Natural killer cell (primary cell): ENCODE measurements at places on chromosomes 11 and 22. TPM values are rescaled to one million over a fixed set of nuclear protein-coding genes. Genes with fewer than 3 reads are reported as not detected.

DNA sequence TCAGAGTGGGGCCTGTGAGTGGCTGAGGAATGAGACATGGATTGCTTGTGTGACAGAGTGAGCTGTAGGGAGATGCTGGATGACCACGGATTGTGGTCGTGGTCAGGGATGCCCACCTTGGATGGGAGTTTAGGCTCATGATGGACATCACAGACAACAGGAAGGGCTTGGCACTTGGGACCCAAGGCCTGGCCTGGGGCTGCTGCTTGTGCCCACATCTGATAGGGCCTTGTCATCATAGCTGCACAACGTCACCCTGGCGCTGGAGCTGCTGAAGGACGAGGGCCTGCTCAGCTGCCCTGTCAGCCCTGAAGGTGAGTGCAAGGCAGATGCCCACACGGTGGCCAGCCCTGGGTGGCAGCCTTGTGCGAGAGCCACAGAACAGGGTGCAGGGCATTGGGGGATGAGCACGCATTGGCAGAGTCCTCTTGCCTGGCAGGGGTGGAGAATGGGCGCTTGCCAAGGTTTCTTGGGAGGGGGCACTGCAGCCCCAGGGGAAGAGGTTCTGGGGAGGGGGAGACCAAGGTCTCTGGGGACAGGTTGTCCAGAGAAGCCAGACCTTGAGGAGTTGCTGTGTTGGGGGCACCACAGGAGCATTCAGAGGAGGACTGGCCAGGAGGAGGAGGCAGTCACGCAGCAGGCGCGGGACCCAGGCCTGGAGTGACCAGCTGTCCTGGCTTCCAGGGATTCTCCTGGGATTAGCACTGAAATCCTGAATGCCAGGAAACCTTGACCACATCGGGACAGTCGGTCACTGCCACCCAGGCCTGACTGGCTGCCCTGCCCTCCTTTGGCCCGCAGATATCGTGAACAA lies 25.0 kb downstream of the PARVG start:
- no peak overlapping the region for H3K4me3 ChIP-seq
- DNase-seq, result no peak
- no peaks in the 10 kb centered on the region for H3K27me3 ChIP-seq
- peaks cover 13% of the 10 kb centered on the region for H3K36me3 ChIP-seq
- H3K4me1 ChIP-seq, result peaks cover 11% of the 10 kb centered on the region

MRGPRE gene
- not detected for total RNA-seq

- H3K4me1 ChIP-seq, result no peaks in the 10 kb centered on the region
- H3K4me3 ChIP-seq, result no peak overlapping the region
- no peak overlapping the region for H3K27ac ChIP-seq
- H3K36me3 ChIP-seq, result no peaks in the 10 kb centered on the region
Observed at GRCh38 chr11:112805658-112806057, 155.6 kb upstream of the NCAM1 start.

DNA sequence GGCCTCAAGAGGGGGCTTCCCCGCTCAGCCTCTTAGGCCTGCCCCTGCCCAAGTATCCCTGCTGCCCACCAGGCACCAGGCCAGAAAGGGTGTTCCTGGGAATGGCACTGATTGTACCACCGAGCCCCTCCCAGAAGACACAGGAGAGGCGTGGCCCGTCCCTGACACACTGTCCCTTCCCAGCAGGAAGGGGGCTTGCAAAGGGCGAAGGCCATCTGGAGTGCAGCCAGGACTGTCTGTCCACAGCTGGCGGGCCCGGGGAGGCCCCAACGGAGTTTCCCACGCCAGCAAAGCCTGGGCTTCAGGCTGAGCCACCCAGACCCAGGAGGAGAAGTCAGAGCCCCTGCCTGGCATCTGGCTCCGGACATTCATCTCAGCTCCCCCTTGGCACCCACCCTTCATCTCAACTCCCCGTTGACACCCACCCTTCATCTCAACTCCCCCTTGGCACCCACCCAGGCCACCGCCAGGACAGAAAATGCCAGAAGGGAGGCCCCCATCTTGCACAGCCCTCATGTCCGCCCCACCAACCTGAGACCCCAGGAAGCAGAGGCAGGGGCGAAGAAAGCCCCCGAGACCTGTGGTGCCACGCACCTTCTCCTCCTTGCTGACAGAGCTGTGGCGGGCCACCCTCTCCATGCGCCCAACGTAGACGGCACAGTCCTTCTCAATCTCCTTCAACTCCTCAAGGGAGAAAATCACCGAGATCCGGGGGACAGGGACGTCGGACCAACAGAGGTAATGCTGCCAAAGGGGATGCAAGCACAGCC lies 19.4 kb downstream of the TUBGCP6 start:
- DNase-seq, result no peak
- peaks cover 66% of the 10 kb centered on the region for H3K36me3 ChIP-seq
- no peak overlapping the region for H3K4me3 ChIP-seq
- H3K27me3 ChIP-seq, result no peaks in the 10 kb centered on the region

CD3G gene
- 7.6 TPM for total RNA-seq

LRRC32 gene
- total RNA-seq, result 0.14 TPM

DNA sequence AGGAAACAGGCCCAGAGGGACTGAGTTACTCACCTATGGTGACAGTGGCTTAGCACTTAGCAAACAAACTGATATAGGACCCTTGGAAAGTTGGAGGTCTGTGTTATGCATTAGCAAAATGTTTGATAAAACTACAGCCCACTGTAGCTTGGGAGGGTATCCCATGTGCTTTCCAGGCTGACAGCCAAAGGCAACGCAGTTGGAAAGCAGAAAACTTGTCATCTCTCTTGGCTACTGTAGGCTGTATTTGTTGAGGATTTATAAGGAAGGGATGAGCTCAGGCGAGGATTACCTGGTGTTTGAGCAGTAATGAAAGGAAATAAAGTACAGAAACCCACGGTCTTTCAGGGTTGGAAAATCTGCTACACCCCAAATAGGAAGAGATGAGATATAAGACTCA lies 23.8 kb downstream of the SDHAF2 start:
- no peak for DNase-seq
- no peaks in the 10 kb centered on the region for H3K4me1 ChIP-seq
- no peak overlapping the region for H3K4me3 ChIP-seq
- peaks cover 23% of the 10 kb centered on the region for H3K36me3 ChIP-seq
- H3K27me3 ChIP-seq, result no peaks in the 10 kb centered on the region
- H3K27ac ChIP-seq, result no peak overlapping the region

DNA sequence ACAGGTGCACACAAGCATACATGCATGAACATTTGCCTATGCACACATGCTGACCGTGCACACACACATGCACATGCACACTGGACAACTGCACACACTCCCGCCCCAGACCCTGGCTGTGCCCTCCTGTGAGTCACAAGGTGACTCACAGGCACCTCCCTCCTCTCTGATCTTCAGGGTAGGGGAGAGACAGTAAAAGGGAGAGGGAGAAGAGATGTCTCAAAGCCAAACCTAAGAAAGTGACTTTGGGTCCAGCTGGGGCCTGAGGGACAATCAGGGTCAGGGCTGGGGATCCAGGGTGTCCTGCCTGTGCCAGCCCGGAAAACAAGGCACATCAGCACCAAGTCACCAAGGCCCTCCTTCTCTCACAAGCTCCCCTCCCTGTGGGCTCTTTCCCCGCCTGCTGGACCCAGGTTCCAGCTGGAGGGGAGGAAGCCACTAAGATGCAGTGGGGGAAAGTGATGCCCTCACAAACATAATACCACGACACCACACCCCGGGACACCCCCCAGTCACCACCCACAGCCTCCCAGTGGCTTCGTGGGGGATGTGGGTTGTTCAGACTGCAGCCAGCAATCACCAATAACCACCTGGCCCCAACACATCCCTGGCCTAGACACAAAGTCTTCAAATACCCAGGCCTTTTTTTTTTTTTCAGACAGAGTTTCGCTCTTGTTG lies 39.3 kb downstream of the PDGFB start:
- no peaks in the 10 kb centered on the region for H3K27me3 ChIP-seq
- no peak overlapping the region for H3K4me3 ChIP-seq
- peak overlapping the region; percentile 72 for H3K27ac ChIP-seq
- H3K36me3 ChIP-seq, result no peaks in the 10 kb centered on the region
- DNase-seq, result peak; percentile 76

DNA sequence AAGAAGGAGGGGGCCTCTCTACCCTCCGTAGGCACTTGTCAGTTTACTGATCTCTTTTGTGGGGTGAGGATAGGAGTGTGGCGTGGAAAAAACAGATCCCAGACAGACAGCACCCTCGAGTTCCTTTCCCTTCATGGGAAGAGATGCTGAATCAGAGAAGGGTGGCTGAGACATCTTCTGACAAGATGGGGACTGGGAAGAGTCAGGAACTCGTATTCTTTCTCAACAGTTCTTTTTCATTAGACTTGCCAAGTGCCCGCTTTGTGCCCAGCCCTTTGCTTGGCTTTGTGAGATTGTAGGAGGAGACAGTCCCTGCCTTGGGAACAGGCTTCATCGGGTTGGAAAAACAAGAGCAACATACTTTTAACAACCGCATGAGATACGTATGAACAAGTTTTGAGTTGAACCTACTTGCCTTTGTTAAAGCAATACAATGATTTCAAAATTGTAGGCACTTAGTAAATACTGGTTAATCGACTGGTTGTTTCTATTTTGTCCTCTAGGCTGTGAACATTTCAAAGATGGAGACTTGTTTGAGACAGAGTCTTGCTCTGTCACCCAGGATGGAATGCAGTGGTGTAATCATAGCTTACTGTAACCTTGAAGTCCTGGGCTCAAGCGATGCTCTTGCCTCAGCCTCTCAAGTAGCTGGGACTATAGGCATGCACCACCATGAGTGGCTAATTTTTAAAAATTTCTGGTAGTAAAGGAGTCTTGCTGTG lies 1.1 kb downstream of the RRM1 start:
- H3K4me1 ChIP-seq, result peaks cover 28% of the 10 kb centered on the region

SLC43A1 gene
- 11.3 TPM for total RNA-seq

BARX2 gene
- total RNA-seq, result not detected

DNA sequence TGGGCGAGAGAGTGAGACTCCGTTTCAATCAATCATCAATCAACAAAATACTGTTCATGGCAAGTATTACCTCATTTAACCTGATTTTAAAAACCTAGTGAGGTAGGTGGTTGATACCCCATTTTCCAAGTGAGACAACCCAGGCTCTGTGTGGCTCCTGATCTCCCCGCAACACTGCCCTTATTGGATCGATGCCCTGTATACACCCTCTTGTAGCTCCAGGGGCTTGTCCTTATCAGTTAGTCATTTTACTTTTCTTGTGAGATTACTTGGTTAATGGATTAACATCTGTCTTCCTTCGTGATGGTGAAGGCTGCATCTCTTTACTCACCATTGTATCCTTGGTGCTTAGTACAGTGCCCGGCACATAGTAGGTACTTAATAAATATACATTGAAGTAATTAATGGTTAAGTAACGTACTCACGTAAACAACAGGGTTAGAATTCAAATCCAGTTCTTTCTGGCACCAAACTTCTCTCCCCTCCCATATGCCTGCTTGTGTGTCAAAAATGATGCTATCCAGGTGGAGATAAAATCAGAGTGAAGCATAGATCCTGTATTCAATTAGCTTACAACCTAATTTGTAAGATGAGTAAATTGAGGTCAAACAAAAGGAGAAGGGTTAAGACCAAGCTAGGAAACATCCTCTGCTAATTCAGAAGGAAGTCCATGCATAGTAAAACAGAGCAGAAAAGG lies 1.8 kb upstream of the PRG2 start:
- H3K4me1 ChIP-seq, result no peaks in the 10 kb centered on the region
- DNase-seq, result no peak
- H3K27me3 ChIP-seq, result no peaks in the 10 kb centered on the region
- no peaks in the 10 kb centered on the region for H3K36me3 ChIP-seq
- H3K27ac ChIP-seq, result no peak overlapping the region
- no peak overlapping the region for H3K4me3 ChIP-seq

OR10A2 gene
- total RNA-seq, result not detected

CD3E gene
- total RNA-seq, result 155 TPM

DNA sequence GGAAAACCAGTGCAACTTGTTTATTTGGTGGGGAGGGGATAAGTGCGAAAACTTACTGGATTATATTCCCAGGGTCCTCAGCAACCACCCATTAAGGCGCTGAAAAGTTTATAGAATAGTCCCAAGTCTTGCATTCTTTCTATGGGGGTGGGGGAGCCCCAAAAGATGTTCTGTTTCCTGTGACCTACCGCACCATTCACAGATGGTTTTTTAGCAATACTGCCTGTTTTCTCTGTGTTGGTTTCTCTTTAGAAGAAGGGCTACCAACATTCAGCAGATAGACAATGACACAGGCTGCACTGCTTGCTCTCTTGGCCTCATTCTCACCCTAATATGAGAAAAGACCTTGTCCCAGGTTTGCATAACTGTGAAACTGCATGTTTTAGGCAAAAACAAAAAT lies 86.5 kb downstream of the FAM76B start:
- H3K36me3 ChIP-seq, result no peaks in the 10 kb centered on the region
- H3K4me3 ChIP-seq, result no peak overlapping the region
- no peaks in the 10 kb centered on the region for H3K27me3 ChIP-seq
- DNase-seq, result no peak

CRYBA4 gene
- total RNA-seq, result not detected

DNA sequence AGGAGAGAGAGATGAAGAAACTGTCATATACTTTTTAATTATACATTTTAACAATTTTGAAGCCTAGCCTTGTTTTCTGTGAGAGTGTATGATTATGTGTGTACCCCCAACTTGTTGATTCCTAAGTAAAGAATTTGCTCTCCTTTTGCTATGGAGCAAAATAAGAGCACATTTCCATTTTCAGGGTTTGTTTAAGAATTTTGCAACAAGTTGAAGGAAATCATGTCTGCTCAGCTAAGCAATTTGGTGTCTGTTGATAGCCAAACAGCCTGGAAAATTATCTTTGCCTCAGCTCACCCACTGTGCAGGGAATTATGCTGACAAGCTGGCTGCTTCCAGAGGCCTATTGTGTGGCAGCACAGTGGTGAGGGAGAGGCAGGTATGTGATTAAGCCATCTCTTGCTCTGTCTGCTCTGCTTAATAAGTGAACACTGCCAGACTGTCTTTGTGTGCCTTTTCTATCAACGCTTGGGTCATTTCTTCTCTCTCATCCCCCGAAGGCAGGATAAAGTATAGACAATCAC lies 135.1 kb upstream of the TTC12 start:
- no peak for DNase-seq
- H3K4me1 ChIP-seq, result no peaks in the 10 kb centered on the region
- no peak overlapping the region for H3K4me3 ChIP-seq
- H3K27ac ChIP-seq, result no peak overlapping the region
- H3K27me3 ChIP-seq, result no peaks in the 10 kb centered on the region

LGALS1 gene
- 218 TPM for total RNA-seq

DNA sequence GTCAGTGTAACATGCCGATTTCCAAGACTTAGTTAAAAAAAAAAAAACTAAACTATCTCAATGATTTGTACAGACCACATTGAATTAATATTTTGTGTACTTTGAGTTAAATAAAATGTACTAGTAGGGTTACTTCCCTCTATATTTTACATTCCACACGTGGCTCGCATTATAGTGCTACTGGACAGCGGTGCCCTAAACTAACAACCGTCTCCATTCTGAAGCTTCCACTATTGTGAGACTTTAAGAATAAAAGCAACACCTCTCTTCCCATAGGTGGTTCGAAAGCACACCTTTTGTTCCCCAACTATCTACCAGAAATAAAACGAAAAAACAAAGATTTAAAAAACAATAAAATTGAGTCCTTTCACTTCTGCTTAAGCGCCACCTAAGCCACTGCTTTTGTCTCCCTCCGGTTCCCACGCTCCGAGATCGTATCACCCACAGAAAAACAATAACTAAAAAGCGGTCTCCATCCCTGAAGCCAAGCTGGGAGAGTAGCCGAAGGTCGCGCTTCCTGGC lies 380 bp upstream of the TTC17 start:
- H3K4me3 ChIP-seq, result peak overlapping the region; percentile 87
- H3K27me3 ChIP-seq, result no peaks in the 10 kb centered on the region
- no peaks in the 10 kb centered on the region for H3K36me3 ChIP-seq
- DNase-seq, result no peak
- peak overlapping the region; percentile 94 for H3K27ac ChIP-seq
